CD4-positive, alpha-beta T cell treated with Interleukin-17A for 1 hour (primary cell): ENCODE measurements at places on chromosomes 5 and 9.

DNA sequence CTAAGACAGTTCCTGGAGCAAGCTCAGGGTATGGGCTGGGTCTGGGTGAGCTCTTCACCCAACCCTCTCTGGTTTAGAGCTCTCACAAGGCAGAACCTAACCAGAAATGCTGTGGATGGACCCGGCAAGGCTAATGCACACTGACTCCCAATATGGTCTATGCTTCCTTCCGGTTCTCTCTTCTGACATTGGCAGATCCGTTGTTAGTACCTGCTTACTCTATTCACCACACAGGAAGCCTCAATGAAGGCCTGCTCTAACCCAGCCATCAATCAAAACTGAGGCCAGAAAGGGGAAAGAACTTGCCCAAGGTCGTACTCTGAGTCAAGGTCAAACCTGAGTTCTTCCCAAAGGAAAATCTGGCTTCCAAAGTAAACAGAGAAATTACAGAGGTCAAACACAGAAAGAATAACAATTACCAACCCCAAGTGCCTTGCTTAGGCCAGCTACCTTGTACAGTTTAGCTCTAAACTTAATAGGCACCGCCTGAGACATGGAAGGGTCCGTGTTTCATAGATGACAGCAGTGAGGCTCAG, 46.0 kb upstream of the AKNA start:
- DNase-seq = no peak

GRCh38 chr5:172004824-172005237, 1.6 kb downstream of the FBXW11 start:
- peak; percentile 47 for DNase-seq

DNA sequence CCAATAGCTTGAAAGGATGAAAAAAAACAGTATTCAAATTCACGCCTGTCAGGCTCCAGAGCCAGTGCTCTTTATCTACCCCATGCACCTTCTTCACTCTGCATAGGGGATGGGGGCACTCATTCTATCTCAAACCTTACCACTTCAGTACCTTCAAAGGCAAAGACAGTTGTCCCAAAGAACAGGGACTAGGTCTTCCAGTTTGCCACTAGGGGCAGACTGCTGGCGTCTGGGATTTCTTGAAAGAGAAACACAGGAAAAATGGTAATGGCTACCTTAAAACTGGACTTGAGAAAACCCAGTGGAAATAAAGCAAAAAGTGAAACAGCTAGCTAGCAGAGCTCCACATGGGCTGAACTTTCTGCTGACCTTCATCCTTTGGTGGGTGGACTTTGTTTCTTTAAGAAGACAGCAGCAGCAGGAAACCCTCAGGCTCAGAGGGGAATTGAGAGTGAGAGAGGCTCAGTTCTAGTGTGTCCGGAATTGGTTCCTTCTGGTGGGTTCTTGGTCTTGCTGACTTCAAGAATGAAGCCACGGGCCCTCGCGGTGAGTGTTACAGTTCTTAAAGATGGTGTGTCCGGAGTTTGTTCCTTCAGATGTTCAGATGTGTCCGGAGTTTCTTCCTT, 41.0 kb upstream of the SLC36A1 start:
- DNase-seq = no peak

DNA sequence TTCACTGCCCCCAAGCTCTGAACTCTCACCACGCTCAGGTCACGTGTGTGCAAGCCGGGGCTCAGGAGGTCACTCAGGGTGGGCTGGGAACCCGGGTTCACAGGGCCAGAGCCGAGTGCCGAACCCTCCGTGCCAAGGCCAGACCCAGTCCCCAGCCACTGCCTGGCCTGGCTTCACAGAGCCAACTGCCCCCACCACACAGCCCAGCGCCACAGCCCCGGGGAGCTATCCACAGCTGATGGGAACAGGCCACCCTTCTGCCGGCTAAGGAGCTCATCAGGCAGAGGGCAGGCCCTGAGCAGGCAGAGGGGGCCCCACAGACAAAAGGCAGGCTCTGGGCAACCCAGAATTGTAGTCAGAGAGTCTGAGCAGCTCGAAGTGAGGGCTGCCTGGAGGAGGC, 117.0 kb downstream of the VAV2 start:
- no peak for DNase-seq

DNA sequence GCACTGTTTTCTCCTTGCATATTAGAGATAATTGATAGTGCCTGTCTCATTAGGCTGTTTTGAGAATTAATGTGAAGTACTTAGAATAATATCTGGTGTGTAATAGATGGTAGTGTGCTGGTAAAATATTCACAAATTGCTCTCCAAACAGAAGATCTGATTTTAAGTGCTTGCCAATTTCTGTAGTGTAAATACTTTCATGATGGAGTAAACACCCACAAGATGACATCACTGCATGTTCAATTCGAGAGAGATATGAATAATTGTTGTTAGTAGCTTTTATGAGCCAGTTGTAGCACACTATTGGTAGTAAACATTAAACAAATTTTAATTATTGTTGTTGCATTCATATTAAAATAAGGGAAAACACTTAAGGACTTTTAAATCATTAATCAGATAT, 392.3 kb upstream of the RIOK2 start:
- no peak for DNase-seq

- DNase-seq = no peak
These were observed 27.0 kb downstream of the C5 start for GRCh38 chr9:121023064-121023463.

DNA sequence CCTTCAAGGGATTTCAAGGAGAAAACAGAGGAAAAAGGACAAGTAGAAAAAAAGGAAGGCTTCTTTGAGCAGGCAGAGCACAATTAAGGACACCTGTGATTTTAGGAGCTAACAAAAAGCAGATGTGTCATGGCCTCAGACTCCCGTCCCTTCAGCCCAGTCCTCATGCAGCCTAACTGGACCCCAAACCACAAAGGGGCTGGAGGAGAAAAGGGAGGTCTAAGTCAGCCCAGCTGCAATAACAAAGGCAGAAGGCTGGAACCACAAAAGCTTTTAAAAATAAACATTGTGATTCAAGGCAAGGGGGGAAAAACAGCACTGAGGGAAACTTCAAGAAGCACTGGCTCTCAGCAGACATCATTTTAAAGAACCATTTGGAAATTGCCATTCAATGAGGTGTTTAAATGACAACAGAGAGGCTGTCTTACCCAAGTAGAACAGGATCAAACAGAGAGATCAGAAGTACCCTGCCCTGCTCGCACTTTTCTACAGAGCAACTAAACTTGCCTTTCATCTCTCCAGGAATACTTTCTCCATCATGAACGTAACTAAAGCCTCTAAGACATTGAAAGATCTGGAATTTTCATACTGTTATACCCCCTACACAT, 89.3 kb downstream of the SEMA5A start:
- no peak for DNase-seq

GRCh38 chr5:23440703-23441102, 66.7 kb upstream of the PRDM9 start:
- no peak for DNase-seq

DNA sequence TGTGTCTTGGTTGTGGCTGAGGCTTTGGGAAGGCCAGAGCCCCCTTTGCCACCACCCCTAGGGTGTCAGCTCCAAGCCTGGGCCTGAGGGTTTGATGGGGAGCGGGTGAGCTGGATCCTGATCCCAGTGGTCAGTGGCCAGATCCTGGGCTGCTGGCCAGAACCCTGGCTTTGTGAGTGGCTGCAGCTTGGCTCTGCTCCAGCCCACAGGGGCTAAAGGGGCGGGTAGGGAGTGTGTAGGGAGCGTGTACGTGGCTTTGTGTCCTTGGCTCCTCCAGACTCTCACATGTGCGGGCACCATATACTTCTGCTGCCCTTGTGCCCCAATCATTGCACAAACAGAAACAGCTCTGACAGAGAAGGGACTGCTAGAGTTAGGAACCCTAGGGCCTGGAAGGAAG, 1.2 kb upstream of the IL11RA start:
- no peak for DNase-seq

- no peak for DNase-seq
These were observed 24.4 kb downstream of the CATSPER3 start for GRCh38 chr5:134992148-134992547.

DNA sequence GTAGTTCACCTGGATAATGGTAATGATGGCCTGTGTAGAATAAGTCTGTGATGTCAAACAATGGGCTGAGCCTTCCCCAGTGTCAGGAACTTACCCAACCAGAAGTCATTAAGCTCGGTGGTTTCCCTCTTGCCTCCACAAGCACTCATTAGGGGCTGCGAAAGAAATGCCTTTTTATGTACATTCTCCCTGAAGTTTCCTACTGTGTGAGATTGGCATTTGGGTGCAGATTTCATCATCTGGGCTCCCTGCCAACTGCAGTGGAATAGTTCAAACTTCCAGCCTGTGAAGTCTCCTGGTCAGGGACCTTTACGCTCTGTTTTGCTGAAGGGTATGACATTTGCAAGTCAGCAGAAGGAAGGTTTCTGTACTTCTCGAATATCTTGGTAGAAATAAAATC, 41.6 kb upstream of the TMEM215 start:
- no peak for DNase-seq

- no peak for DNase-seq
These were observed 522.9 kb downstream of the RASEF start for GRCh38 chr9:82539856-82540579.
